Gastrocnemius medialis (tissue), 4 donors: ENCODE measurements at places on chromosomes 5 and 9. TPM values are rescaled to one million over a fixed set of nuclear protein-coding genes. Genes with fewer than 3 reads are reported as not detected.

GRCh38 chr5:163260961-163261360, 176.4 kb upstream of the CCNG1 start:
- H3K27me3 ChIP-seq: no peaks in the 10 kb centered on the region
- DNase-seq: no peak
- no peak overlapping the region for H3K4me3 ChIP-seq
- no peaks in the 10 kb centered on the region for H3K36me3 ChIP-seq
- H3K27ac ChIP-seq: no peak overlapping the region

Gene PDE8B
- total RNA-seq: 0.16 TPM

Gene PCDHGB1
- 0.20 TPM for total RNA-seq

GRCh38 chr9:109624896-109625295, 126.8 kb upstream of the PTPN3 start:
- H3K4me1 ChIP-seq: no peaks in the 10 kb centered on the region
- no peak for DNase-seq
- H3K27ac ChIP-seq: no peak overlapping the region
- no peak overlapping the region for H3K4me3 ChIP-seq

GRCh38 chr5:55063220-55063863, 39.1 kb upstream of the GZMA start:
- H3K27ac ChIP-seq: no peak overlapping the region
- H3K4me1 ChIP-seq: no peaks in the 10 kb centered on the region
- H3K27me3 ChIP-seq: no peaks in the 10 kb centered on the region
- no peak for DNase-seq
- H3K4me3 ChIP-seq: no peak overlapping the region
- H3K36me3 ChIP-seq: no peaks in the 10 kb centered on the region

Gene FBXL7
- total RNA-seq: 2.7 TPM

Gene OR2Y1
- total RNA-seq: not detected

DNA sequence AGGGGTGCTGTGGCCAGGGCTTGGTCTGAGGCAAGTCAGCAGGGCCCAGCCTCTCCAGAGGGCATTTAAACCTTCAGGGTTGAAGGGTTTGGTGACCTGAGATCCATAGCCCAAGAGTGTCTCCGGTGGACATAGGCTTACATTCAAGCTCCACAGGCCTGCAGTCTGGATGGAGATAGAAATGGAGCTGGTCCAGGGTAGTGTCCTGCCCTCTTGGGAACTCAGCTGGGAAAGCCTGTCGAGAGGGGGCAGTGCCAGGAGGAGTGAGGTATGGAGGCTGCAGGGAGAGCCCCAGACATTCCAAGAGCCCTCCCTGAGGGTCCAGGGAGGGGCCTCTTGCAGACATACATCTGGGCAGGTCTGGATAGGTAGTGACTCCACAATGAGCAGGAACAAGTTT, 177.0 kb upstream of the MVB12B start:
- no peak for DNase-seq
- no peaks in the 10 kb centered on the region for H3K4me1 ChIP-seq
- H3K27me3 ChIP-seq: no peaks in the 10 kb centered on the region

Gene SLC25A2
- not detected for total RNA-seq

GRCh38 chr5:107270561-107270960, 400.2 kb downstream of the EFNA5 start:
- DNase-seq: no peak
- no peaks in the 10 kb centered on the region for H3K36me3 ChIP-seq
- H3K4me3 ChIP-seq: no peak overlapping the region
- H3K27me3 ChIP-seq: no peaks in the 10 kb centered on the region
- no peaks in the 10 kb centered on the region for H3K4me1 ChIP-seq
- H3K27ac ChIP-seq: no peak overlapping the region

Gene EDIL3
- 0.20 TPM for total RNA-seq

DNA sequence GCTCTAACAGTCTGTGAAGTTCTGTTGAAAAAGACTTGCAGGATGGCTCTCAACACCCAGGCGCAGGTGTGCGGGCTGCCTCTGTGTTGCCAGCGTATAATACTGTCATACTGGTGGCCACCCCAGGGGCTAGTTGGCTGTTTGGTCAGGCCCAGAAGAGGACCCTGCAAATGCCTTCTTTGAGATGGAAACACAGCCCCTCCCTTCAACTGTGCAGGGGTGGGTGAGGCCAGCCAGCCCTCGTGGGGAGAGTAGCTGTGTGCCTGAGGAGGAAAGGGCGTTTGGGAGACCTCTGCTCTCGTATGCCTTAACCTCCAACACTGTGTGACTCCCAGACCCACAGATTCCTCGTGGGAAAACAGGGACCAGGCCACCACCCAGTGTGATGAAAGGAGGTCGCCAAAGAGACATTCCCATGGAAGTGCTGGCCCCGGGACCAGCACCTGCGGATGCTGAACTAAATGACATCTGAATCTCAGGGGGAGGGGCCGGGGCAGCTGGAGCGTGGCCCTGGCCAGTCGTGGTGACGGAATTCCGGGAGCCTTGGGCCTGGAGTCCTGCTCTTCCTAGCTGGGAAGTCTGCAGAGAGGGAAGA, 11.3 kb upstream of the SCGB3A1 start:
- no peaks in the 10 kb centered on the region for H3K4me1 ChIP-seq
- no peaks in the 10 kb centered on the region for H3K27me3 ChIP-seq
- no peak overlapping the region for H3K27ac ChIP-seq
- no peaks in the 10 kb centered on the region for H3K36me3 ChIP-seq
- no peak overlapping the region for H3K4me3 ChIP-seq
- DNase-seq: no peak

Gene TAF11L10
- not detected for total RNA-seq

DNA sequence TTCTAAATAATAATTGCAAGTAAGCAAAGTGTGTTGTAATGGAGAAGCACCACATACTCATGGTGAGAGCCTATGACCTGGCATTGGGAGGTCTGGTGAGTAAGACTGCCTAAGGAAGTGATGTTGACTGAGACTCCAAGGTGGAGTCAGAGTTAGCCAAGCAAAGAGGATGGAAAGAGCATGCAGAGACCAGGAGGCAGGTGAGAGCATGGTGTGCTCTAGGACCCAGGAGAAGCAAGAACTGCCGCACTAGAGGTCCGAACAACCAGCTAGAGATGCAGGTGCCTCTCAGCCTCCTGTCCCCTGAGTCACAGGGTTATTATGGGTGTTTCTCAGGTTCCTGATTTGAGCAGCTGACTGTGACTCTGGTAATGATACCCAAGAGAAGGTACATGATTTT, 27.3 kb downstream of the ANP32B start:
- peaks cover 5% of the 10 kb centered on the region for H3K36me3 ChIP-seq
- no peak overlapping the region for H3K4me3 ChIP-seq
- peak overlapping the region; percentile 36 for H3K27ac ChIP-seq

DNA sequence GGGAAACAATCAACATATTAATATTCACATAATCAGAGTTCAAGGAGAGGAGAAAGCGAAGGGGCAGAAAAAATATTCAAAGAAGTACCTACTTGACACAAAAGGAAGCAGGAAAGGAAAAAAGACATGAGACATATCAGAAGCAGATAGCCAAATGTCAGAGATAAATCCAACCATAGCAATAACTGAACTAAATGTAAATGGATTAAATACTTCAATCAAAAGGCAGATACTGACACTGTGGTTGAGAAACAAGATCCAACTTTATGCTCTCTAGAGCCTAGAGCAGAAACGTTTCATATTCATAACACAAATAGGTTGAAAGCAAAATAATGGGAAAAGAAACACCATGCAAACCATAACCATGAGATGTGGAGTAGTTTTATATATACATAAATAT, 9.0 kb downstream of the MRPS2 start:
- no peak overlapping the region for H3K27ac ChIP-seq
- no peaks in the 10 kb centered on the region for H3K4me1 ChIP-seq
- no peak for DNase-seq
- peaks cover 2% of the 10 kb centered on the region for H3K36me3 ChIP-seq
- H3K4me3 ChIP-seq: no peak overlapping the region

DNA sequence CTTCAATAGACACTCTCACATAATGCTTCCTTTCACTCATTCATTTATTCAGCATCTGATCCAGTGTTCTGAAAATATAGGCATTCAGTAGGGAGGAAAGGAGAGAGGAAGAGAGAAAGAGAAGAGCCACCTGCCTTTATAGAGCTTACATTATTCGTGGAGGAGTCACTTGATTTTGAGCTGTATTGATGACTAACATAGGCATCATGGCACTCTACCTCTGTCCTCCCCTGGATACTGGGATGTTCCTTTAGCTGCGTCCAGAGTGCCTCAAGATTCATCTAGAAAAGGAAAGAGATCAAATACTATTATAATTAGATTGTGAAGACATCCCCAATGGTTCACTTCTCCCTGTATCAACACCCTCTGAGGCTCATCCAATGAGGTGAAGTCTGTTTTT, 345.1 kb downstream of the SPATA31D1 start:
- peaks cover 19% of the 10 kb centered on the region for H3K4me1 ChIP-seq
- H3K27me3 ChIP-seq: no peaks in the 10 kb centered on the region

DNA sequence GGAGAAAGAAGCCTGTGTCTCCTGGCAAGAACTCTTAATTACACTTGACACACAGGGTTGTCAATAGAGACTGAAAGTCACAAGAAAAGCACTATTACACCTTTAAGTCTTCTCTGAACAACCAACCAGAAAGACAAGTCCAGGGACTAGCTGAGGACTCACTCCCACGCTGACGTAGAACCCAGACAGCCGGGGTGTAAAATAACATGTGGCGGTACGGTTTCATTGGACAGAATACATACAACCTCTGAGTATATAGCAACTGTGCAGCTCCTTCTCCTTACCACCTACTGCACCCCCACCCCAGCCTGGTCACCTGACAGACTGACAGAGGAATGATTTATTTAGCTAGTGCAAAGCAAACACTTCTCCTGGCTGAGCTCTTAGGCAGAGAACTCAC, 103.4 kb upstream of the RASEF start:
- H3K4me3 ChIP-seq: no peak overlapping the region
- no peaks in the 10 kb centered on the region for H3K36me3 ChIP-seq
- DNase-seq: no peak
- H3K4me1 ChIP-seq: no peaks in the 10 kb centered on the region

DNA sequence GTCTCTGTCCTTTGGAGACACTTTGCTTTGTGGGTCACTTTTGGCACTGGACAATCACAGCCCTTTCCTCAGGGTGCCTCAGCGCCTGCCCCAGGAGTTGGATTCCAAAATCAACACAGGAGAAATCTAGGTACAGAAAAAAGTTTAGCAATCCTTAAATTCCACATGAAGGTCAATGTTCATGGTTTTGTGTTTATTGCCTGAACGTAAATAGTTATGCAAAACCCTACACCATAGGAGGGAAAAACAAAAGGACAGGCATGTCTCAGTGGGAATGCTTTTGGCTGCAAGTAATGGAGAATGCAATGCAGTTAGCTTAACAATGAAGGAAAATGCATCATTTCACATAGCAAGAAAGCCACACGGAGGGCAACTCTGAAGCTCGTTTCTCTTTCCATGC, 6.5 kb upstream of the HMCN2 start:
- no peak overlapping the region for H3K27ac ChIP-seq
- peaks cover 3% of the 10 kb centered on the region for H3K4me1 ChIP-seq
- H3K36me3 ChIP-seq: no peaks in the 10 kb centered on the region

GRCh38 chr9:98368366-98369065, 113.1 kb upstream of the TBC1D2 start:
- no peaks in the 10 kb centered on the region for H3K36me3 ChIP-seq
- no peak overlapping the region for H3K27ac ChIP-seq
- H3K4me3 ChIP-seq: no peak overlapping the region
- DNase-seq: no peak

- DNase-seq: no peak
- H3K27me3 ChIP-seq: no peaks in the 10 kb centered on the region
- no peaks in the 10 kb centered on the region for H3K36me3 ChIP-seq
- no peaks in the 10 kb centered on the region for H3K4me1 ChIP-seq
- H3K27ac ChIP-seq: no peak overlapping the region
These were observed 119.0 kb upstream of the SLC25A48 start for GRCh38 chr5:135715267-135716055.

GRCh38 chr5:73591102-73591695, 25.7 kb downstream of the UTP15 start:
- no peaks in the 10 kb centered on the region for H3K4me1 ChIP-seq
- H3K4me3 ChIP-seq: no peak overlapping the region
- no peak overlapping the region for H3K27ac ChIP-seq
- H3K27me3 ChIP-seq: no peaks in the 10 kb centered on the region

DNA sequence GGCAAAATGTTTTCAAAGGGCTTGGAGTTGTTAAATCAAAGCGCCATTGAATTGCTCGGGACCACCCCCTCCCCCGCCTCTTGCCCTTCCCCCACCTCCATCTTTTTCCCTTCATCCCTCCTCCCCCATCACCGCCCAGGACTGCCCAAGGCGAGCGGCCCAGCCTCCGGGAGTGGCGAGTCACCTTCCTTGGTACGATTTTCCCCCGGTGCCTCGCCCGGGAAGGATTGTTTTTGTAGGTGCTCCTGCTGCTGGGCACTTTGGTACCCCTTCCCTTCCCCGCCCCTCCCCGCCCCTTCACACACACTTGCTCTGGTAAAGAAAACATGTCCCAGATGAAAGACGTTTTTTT, 61.2 kb downstream of the TMEM174 start:
- peaks cover 75% of the 10 kb centered on the region for H3K27me3 ChIP-seq
- no peak for DNase-seq
- peaks cover 8% of the 10 kb centered on the region for H3K4me1 ChIP-seq
- H3K36me3 ChIP-seq: no peaks in the 10 kb centered on the region
- H3K4me3 ChIP-seq: peak overlapping the region; percentile 56

DNA sequence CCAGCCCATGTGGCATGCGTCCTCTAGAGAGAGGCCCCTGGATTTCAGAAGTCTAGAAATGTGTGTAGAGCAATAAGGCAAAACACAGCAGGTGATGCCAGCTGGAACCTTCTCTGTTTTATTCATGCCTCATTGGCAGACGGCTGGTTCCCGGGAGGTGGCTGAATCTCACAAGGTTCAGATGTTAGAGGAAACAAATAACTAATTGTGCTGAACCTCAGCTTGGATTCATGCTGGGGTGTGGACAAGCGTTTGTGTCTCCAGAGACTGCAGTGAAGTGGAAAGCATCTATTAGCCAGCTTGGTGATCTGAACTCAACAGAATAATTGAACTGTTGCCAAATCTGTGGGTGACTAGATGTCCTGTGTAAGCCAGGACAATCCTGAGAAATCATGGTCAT, 131.1 kb upstream of the NR4A3 start:
- H3K27ac ChIP-seq: no peak overlapping the region
- no peak for DNase-seq
- no peak overlapping the region for H3K4me3 ChIP-seq
- H3K4me1 ChIP-seq: no peaks in the 10 kb centered on the region

Gene OR2V1
- not detected for total RNA-seq

Gene SLC44A1
- total RNA-seq: 15.9 TPM

DNA sequence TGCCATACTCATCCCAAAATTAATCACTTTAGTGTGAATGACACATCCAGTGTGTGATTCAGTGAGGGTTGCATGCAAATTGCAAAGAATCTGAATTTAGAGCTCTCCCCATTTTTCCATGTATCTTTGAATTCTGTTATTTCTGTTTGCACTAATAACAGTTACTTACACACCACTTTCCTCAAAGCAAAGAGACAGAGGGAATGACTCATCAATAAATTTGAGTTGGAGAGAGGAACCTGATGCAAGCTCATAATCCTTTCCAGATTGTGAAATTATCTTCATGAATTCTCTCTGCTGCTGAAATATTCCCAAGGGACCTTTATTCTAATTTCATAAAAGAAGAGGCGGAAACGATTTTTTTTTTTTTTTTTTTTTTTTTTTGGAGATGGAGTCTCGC, 204.8 kb downstream of the CDH9 start:
- H3K27ac ChIP-seq: no peak overlapping the region
- no peaks in the 10 kb centered on the region for H3K36me3 ChIP-seq
- H3K4me1 ChIP-seq: no peaks in the 10 kb centered on the region
- no peak for DNase-seq
- no peak overlapping the region for H3K4me3 ChIP-seq
